ENCODE measurements at places on chromosomes 4 and X.

DNA sequence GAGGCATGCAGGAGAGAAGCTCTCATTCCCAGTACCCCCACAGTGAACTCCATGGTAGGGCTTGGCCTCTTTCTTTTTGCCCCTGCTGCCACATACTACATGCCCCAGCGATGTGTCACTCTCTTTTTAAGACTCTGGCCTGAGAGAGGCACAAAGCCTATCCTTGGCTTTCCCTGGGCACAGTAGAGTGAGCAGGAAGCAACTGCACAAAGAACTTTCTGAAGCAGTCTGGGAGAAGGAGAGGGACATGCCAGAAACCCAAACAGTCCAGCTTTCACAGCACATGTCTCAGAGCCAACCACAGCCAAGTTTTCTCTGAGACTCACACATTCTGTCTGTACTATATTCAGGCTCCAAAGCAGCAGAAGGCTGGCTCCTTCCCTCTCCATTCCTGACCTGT, 7.9 kb upstream of the NALF2 start:
- DNase-seq: no peak

DNA sequence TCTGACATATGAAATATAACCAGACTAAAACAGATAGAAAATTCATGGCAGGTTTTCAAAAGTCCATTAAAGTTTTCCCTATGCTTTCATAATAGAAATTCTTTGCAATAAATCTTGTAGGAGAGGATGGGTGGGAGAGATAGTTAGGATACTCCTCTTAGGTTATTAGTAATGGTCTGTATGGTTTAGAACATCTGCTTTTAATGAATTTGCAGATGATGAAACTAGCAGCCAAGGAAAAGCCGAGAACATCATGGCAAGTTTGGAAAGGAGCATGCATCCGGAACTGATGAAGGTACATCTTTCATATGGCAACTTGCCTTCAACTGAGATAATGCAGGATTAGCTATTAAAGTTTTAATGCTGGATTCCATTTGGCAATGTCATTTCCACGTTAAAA, 70.7 kb downstream of the DOCK11 start:
- no peak for DNase-seq

DNA sequence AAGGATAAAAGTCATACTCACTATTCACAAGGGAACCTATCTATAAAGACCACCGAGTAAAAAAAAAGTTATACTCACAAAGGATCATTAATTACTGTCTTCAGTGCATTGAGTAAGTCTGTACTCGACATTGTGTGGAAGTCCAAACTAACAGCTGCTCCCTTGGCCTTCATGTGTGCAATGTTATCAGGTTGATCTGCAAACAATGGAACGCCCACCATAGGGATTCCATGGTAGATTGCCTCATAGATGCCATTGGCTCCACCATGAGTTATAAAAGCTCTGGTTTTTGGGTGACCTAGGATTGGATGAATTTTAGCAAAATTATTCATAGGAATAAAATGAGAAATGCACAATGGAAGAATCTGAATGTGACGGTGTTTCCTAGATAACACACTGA, 10.6 kb downstream of the UGT2B4 start:
- no peak for DNase-seq

- DNase-seq: no peak
These were observed 40.0 kb downstream of the UGT2B10 start for GRCh38 chr4:68855771-68856170.

DNA sequence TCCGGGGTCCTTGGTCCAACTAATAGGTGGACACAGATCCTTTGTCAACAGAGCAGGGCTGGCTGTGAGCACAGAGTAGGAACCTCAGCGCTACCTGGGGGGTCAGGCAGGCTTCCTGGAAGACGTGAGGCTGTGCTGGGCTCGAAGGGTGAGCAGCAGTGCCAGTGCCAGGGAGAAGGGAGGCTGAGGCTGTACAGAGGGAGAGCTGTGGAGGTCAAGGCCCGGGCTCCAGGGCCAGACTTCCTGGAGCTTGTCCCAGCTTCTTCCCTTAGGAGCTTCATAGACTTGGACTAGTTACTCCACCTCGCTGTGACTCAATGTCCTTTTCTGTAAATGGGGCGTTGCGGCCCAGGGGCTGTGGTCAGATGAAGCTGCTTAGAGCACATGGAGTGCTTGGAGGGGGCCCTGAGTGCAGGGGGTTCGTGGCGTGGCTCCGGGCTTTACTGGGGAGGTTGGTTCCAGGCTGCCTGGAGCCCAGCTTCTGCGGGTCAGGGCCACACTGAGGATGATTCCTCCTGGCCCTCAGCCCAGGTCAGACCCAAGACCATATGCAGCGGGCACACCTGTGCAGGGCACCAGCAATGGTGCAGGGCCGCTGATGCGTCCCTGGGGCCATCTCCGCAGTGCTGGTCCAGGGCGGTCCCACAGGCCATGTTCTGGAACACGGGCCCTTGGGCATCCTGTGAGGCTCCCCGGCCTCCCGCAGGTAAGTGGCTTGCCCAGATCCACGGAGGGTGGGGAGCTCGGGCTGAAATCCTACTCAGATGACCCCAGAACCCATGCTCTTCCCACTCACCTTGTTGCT, 98.1 kb downstream of the DCTD start:
- DNase-seq: no peak

DNA sequence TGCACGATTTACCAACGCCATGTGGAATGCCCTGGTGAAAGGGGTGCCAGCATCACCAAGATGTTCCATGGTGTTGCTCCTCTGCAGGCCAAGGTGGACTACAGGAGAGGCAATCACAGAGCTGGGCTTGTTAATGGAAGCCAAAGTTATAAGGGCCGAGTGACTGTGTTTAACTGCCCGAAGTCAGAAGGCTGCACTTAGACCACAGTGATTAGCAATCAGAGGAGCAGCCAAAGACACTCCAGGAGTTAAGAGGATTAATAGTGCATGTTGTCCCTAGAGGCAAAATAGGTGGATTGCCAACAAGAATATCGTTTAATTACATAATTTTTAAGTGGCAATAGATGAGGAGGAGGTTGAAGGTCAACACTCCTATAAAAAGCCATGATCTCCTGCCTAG, 22.8 kb upstream of the SLC25A43 start:
- no peak for DNase-seq

DNA sequence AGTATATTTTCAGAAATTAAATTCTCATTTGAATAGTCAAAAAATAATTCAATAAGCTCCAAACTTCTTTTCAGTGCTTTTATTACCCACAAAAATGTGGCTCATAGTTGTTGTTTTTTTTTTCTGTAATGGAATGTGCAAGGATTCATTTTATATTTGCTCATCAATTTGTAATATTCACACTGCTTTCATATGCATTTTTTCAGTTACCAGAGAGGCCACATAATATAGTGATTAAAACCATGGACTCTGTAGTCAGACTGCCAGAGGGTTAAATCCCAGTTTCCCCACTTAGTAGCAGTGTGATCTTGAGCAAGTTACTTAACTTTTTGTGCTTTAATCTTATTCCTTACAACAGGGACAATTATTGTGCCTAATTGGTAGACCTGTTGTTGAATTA, 64.5 kb downstream of the FAM9B start:
- DNase-seq: no peak

DNA sequence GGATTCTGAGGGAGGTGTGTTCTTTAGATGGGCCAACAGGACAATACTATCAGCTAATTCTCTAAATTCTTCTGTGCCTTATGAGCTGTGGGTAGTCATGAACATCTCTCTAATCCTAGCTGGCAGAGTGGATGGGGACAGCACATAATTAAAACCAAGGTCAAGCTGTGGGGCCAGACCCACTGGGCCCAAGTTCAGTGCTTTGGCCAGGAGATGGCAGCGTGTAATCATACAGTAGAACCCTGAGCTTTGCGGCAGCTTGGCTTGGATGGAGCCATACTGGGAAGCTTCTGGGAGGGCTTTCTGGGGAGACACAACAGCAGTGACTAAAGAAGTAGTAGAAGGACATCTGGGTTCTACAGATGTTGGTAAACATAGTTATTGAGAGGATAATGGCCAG, 140.3 kb upstream of the CXCL13 start:
- DNase-seq: no peak

DNA sequence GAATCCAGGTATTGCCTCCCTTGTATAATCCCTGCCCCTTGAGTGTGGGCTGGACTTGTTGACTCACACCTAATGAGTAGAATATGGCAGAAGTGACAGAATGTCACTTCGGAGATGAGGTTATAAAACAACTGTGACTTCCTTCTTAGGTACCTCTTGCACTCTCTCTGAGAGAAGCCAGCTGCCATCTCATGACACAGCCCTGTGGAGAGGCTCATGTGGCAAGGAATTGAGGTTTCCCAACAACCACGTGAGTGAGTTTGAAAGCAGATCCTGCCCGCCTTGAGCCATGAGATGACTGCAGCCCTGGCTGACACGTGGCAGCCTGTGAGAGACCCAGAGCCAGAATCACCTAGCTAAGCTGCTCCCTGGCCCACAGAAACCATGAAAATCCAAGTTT, 13.5 kb downstream of the ASB11 start:
- DNase-seq: no peak

DNA sequence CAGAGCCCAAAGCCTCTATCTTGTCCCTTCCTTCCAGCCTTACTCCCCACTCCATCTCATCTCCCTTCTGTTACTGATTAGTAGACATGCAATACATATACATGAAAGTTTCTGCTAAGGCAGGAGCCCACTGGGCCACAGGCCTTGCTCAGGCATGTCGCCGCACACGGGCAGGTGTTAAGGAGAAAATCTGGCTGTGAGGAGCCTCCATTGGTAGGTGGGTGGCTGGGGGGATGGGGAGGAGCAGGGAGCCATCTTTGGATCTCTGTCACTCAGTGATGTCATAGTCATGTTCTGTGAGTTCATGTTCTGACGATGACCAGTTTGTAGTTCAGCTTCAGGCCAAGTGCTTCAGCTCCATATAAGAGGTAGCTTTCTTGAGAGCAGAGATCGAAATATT, 2.9 kb upstream of the HMGB3 start:
- no peak for DNase-seq

DNA sequence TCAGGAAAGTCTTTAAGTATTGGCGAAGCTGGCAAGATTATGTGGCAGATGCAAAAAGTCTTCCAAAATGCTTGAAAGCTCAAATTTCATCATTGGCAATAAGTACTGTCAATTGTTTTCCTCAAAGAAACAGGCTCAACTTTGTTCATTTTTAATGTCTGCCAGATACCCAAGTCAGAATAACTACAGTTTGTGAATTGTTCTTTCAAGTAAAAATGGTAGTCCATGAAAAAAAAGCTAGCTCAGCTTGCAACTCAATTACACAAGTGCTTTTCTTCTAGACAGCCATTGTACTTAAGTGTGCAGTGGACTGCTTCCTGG, 70.5 kb downstream of the AFF1 start:
- no peak for DNase-seq

Measured in NCI-H187 treated with DMSO at 0.1 percent for 48 hours (cell line).